ENCODE measurements at places on chromosomes 1 and 21. TPM values are rescaled to one million over a fixed set of nuclear protein-coding genes. Genes with fewer than 3 reads are reported as not detected.

TBX15 gene
- total RNA-seq: 0.25 TPM

C1QTNF12 gene
- 0.40 TPM for total RNA-seq

ANGPTL7 gene
- not detected for total RNA-seq

PPP1R12B gene
- 12.7 TPM for total RNA-seq

Data from aortic smooth muscle cell (primary cell).